ENCODE measurements at places on chromosomes 16 and 17.

DNA sequence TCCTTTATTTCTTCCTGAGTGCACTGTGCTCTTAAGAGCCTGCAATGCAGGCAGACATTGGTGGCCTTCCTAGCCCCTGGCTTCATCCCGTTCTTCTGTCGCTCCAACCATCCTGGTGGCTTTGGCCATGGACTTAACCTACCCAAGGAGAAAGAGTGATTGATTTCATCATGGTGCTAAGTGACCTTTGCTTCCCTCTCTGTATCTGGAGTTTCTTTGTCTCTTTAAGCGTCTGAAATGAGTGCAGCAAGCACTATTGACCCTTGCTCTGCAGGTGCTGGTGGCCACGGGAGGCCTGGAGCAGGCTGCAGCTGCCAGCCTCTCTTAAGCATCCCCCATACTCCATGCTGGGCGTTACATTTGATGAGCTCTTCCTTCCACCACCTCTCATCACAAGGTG, 60.5 kb downstream of the RAP1GAP2 start:
- no peak for DNase-seq

DNA sequence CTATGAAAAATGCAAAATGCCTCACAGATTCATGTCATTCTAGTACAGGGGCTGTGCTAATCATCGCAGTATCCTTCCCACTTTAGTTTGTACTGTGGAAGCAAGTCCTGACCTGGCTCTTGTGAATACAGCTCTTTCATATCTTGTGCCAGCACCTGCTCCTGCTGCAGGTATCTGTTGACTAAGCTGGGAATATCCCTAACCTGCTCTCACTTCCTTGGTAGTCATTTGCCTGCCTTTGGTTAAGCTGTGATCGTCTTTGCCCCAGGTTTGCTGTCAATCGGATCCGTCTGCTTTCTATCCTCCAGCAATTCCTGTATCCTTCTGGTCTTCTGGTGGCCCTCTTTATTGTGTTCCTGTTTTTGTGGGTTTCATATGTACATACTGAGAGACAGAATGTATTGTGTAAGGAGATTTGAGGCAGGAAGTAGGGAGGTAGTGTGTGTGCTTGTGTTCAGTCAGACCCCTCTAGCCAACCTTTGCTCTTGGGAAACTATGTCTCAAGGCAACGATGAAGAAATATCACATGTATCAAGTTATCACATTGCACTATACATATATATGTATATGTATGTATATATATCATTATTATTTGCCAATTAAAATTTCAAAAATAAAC, 7.7 kb upstream of the GINS3 start:
- DNase-seq, result no peak

DNA sequence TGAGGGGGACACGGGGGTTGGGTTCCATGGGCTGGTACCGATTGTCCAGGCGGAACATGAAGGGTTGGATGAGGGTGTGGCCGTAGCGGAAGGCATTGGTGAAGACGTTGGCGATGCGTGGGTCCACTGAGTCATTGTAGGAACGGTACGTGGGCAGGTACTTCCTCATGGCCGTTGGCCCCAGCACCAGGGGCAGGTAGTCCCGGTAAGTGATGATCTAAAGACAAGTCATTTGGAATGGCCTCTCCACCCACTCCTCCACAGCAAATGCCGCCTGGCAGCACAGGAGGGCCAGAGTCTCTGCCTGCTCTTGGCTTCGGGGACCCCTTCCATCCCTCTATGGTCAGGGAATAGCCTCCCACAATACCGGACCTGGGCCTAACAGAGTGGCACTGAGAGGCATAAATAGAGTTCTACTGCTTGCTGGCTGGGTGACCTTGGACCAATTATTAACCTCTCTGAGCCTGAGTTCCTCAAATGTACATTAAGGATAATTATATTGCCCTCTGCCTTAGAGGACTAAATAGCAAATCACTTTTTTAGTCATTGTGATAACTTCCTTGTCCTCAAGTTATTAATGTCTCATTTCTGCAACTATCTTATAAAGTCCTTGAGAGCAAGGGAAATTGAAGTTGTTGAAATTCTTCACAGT, 7.2 kb downstream of the MPO start:
- no peak for DNase-seq

GRCh38 chr17:80656590-80656989, 112.0 kb downstream of the RPTOR start:
- no peak for DNase-seq

- no peak for DNase-seq
Measured at GRCh38 chr17:56810343-56810742, 23.4 kb downstream of the C17orf67 start.

GRCh38 chr17:21686165-21687015, 5.9 kb upstream of the KCNJ18 start:
- DNase-seq, result no peak

- DNase-seq, result no peak
Measured at GRCh38 chr17:32298721-32299579, 33.3 kb downstream of the RHBDL3 start.

DNA sequence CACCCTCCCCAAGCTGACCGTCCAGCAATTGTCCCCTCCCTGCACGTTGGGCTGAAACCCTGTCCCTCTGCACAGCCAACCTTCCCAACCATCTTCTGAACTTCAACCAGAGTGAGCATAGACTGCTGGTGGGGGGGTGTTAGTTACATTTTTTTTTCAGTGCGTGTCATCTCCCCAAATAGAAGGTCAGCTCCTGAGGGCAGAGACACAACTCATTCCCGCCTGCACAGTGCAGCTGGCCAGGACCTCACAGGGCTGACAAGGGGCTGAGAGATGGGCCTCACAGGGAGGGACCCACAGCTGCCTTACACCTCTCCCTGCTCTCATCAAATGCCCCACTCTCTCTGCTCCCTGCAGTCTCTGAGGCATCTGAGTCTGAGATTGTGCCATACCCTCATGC, 8.4 kb downstream of the SRL start:
- no peak for DNase-seq

GRCh38 chr17:69779378-69780214, 295.4 kb upstream of the KCNJ16 start:
- DNase-seq, result no peak

DNA sequence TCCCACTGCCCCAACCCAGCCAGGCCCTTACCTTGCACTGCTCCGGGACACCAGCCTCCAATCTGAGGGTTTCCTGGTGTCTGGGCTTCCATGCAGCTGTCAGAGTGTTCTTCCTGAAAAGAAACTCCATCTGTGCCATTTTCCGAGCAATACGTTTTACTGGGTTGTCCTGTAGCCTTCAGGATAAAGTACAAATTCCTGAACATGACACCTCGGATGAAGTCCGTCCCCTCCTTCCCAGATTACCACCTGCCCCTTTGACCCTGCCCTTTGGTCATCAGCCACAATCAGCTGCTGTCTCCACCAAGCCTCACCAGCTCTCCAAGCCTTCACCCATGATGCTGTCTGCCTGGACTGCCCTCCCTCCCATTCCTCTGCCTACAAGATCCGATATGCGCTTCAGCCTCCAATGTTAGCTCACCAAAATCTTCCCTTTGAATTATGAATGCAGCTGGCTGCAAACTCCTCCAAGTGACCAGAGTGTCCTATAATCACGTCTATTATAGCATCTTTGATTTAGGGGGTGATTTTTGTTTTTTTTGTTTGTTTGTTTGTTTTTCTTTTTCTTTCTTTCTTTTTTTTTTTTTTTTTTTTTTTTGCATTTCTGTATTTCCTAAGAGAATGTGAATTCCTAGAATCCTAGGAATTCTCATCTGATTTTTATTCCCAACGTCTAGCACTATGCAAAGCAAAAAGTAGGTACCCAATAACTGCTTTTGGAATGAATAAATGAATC, 60.6 kb upstream of the KIFC3 start:
- DNase-seq, result no peak

GRCh38 chr16:89678258-89678657, 8.2 kb upstream of the CDK10 start:
- DNase-seq, result no peak

DNA sequence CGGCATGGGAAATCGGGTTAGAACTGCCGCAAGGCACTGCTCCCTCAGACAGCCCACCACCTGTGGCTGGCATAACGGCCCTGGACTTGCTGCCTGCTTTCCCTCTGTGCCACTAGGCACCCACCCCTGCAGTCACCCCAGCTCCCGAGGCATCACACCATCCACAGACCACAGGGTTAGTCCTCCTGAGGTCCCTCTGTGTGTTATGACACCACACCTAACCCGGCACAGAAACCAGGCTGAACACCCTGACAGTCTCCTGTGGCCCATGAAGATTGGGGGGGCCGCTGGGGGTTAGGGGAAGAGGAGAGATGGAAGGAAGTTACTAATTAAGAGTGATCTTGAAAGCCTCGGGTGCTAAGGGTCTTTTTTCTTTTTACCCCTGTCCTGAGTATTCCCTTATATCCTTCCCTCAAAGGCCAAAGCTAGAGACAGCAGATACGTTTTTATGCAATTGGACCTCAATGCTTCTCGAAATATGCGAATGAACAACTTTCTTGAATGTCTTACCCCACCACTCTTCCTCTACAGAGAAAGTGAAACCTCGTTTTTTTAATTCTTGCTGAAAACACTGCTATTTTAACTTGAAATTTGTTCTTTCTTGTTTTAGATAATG, 7.0 kb downstream of the CYTH1 start:
- DNase-seq, result no peak

DNA sequence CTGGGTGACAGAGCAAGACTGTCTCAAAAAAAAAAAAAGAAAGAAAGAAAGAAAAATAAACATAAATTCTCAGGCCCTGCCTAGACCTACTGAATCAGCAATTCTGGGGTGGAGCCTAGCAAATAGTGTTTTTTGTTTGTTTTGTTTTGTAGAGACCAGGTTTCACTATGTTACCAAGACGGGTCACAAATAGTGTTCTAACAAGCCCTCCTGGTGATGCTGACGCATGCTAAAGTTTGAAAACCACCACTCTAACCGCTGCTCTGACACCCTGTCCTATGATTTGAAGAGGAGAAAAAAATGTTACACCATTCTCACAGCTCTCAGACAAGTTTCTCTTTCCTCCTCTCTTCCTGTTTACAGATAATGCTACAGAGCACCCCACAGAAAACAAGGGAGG, 1.5 kb downstream of the MRPL10 start:
- no peak for DNase-seq

DNA sequence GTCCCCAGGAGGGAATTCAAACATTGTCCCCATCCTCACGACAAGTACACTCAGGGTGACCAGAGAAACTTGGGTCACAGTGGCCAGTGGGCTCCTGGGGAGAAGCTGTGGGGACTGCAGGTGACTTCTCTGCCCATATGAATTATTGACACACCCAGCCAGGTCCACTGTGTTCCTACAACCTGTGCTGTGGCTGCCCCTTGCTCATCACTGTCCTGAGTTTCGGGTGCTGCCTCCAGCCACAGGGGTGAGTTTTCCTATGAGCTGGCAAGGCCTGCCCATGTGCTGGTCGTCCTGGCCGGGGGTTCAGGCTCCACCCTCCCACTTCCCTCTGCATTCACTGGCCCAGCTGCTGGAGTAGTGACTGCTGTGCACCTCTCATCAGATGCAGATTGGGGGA, 59.0 kb upstream of the RBFOX3 start:
- DNase-seq, result no peak

- no peak for DNase-seq
Measured at GRCh38 chr17:18920911-18921441, 31.0 kb upstream of the SLC5A10 start.

GRCh38 chr16:55944377-55944802, 69.2 kb upstream of the CES5A start:
- peak; percentile 86 for DNase-seq

GRCh38 chr17:75514299-75514918, 928 bp downstream of the CASKIN2 start:
- no peak for DNase-seq

DNA sequence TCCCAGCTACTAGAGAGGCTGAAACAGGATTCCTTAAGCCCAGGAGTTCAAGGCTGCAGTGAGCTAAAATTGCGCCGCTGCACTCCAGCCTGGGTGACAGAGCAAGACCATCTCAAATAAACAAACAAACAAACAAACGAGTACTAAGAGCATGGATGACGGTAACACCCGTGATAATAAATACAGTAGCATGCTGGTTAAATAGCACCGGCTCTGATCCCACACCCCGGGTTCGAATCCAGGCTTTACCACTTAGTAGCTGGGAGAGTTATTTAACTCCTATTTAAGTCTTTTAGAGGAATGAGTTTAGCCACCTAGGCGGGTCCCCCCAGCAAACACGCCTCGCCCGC, 301 bp upstream of the METTL22 start:
- DNase-seq, result no peak

- DNase-seq, result no peak
Measured at GRCh38 chr17:66431910-66432309, 129.5 kb downstream of the PRKCA start.

GRCh38 chr16:83701494-83701893, 106.3 kb upstream of the HSBP1 start:
- peak; percentile 51 for DNase-seq

- DNase-seq, result no peak
Measured at GRCh38 chr17:16442141-16442540, 26.8 kb downstream of the TRPV2 start.

- DNase-seq, result no peak
Measured at GRCh38 chr17:76593384-76593826, 7.7 kb upstream of the ST6GALNAC2 start.

DNA sequence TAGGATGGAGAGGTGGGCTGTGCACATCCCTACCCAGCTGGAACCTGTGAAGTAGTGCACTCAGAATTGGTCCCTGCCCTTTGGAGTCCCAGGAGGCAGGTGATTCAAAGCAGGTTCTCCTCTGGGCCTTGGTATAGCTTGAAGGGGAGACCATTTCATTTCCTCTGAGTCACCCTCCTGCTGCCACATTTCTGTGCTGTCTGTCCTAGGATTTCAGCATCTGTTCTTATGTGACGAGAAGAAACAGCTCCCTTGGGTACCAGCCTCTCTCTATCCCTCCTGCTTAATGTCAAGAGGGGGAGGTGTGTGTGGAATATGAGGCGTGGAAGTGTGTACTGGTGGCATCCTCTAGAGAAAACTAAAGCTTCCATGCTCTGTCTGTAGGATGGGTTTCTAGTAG, 5.0 kb upstream of the NFE2L1 start:
- no peak for DNase-seq

DNA sequence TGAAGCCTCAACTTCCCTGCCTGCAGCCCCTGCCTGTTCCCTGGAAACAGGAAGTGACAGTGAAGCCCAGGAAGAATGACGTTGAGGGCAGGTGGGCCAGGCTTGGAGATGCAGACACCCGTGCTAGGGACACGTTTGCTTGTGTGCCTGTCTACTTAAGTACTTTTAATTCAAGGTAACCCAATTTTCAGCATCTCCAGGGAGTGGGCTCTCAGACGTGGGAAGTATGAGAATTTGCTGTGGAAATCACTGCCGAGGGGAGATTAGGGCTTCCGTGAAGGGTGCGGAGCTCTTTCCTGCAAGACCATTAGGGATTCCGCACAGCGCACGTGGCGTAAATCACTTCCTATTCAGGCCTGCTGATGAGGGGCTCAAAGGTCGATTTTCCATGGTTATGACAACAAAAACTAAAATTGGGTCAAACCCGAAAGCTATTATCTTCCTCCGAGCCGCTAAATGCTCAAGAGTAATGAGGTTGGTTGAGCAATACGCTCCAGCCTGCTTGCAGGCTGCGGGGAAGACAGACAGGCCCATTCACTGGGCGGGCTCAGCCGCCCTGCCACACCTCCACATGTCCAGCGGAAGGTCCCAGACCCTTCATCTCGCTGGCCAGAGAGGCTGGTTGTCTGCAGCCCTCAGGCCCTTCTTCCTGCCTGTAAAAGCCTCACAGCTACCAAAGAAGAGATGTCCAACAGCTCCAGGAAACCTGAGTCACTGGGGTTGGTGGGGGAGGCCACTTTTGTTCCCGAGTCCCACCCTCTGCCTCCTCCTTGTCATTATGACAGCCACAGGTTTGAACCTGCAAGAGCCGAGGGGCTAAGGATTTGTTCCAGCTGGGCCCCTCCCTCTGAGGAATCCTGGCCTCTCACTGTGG, 109.9 kb downstream of the RBFOX3 start:
- DNase-seq, result no peak

All from hindlimb muscle (tissue), 1 donor.